ENCODE measurements at places on chromosomes 2 and 18.

DNA sequence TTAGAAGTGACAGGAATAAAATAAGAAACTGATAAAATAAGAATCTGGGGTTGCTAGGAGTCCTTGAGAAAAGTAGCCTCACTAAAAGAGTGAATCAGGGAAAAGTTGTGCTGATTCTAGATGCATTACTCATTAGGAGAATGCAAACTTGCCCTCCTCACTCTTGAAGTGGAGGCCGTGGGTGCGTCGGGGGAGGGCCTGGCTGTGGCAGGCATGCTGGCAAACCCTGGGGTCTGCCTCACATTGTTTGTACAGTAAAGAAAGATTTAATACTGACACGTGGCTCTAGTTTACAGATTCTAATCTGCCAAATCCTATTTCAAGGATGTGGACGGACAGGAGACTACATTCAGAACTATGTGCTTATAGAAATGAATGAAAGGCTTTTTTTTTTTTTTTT lies 41.9 kb downstream of the TANC1 start:
- DNase-seq = no peak

- no peak for DNase-seq
Observed at GRCh38 chr2:12982149-12982584, 265.4 kb downstream of the TRIB2 start.

- no peak for DNase-seq
Observed at GRCh38 chr2:107132070-107132469, 246.1 kb upstream of the ST6GAL2 start.

GRCh38 chr18:9137168-9138066 lies 836 bp downstream of the ANKRD12 start:
- peak; percentile 44 for DNase-seq

DNA sequence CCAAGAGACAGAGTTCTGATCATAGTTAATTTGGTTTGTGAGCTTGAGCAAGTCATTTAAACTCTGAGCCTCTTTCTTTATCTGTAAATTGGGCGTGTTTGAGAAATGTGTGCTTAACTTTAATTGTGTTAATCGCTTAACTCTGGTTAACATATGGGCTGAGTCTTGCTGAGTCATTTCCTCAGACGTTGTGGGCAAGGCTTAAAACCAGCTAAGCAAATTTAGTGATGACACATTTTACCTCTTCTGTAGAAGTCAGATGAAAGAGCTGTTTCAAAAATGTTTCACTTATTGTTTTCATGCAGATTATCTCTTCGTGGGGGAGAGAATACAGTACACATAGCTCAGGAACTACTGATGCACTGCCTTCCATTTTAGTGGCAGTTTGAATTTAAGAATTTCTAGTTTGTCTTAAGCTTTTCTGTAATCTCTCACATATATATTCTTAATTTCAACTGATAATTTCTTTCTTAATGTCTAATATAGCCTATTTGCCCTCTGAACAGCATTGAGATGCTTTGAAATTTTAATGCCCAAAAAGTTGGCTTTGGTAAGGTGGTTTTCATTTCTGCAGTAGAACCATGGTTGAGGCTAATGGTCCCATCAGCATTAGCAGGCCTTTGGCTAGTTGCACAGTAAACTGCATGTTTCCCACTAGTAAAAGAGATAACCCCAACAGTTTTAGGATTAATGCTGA lies 34.9 kb downstream of the RAB10 start:
- no peak for DNase-seq

GRCh38 chr18:48711651-48712486 lies 173.0 kb downstream of the CTIF start:
- DNase-seq = no peak

DNA sequence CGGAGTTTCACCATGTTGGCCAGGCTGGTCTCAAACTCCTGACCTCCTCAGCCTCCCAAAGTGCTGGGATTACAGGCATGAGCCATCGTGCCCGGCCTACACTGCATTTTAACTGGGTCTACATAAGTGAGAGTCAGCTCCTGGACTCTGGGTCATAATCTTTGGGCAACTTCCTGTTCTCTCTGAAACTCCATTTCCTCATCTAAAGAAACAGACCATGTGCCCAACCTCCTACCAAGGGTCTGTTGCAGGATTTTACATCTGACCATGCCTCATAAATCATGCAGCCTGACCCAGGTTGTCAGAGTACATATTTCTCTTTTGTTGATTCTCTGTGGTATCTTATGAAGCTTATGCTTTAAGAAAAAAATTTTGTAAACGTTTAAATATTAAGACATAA lies 280.4 kb downstream of the ALPK2 start:
- no peak for DNase-seq

- no peak for DNase-seq
Observed at GRCh38 chr2:25894135-25894830, 16.0 kb upstream of the ASXL2 start.

- DNase-seq = no peak
Observed at GRCh38 chr2:147904051-147904450, 59.2 kb downstream of the ACVR2A start.
